ENCODE measurements at places on chromosomes 7 and 10. TPM values are rescaled to one million over a fixed set of nuclear protein-coding genes. Genes with fewer than 3 reads are reported as not detected.

- DNase-seq = no peak
Observed at GRCh38 chr10:51524041-51524440, 175.4 kb downstream of the CSTF2T start.

The TBL2 gene
- 34.5 TPM for total RNA-seq

The CYP3A4 gene
- not detected for total RNA-seq

The LAMB4 gene
- total RNA-seq = 1.0 TPM

The BICC1 gene
- total RNA-seq = 35.0 TPM

All from mammary epithelial cell (primary cell).